T-helper 22 cell (primary cell): ENCODE measurements at places on chromosomes 2 and 18.

GRCh38 chr18:38576349-38576748 is 1010.8 kb upstream of the CELF4 start:
- DNase-seq, result no peak

- DNase-seq, result no peak
These were observed 104.5 kb downstream of the UGGT1 start for GRCh38 chr2:128195435-128195984.

DNA sequence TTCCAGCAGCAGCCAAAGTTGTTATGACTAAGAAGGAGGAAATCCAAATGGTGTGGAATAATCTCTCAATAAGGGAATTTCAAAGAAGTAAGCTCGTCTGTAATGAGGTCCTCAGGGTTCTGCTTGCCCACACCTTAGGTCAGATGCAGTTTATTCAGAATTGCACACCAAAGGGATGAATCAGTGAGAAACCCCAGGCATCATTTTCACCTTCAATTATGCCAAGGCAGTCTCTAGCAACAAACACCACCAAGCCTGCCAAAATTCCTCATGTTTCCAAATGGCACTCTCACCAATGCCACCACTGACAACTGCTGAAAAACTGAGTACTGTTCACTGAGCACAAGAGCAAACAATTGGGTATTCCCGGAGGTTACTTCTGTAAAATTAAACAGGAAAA is 43.6 kb downstream of the KCNG3 start:
- DNase-seq, result no peak

DNA sequence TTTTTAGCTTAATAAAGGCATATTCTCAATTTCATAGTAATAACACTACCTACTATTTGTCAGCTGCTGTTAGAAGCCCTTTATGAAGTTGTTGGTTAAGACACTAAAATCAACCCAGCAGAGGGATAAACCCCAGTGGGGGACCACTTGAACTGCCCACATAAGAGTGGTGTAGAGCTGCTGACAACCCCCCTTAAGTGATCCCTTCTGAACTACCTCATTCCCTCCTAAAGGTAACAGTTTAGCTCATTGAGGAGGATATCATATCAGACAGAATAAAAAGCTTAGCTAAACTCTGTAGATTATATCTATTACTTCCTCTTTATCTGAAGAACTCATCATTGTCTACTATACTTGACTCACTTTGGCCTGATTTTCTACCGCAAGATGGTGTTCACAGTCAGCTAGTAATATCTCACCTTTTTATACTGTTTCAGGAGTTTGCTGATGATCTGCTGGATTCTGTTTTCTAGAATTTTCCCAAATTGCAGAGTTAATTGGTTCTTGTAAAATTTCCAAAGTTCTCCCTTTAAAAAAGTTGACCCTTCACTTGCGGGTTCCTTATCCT is 16.2 kb downstream of the GALM start:
- DNase-seq, result peak; percentile 32
